ENCODE measurements at places on chromosomes 2 and 18. TPM values are rescaled to one million over a fixed set of nuclear protein-coding genes. Genes with fewer than 3 reads are reported as not detected.
A peak's percentile ranks its signal among the peaks of the same experiment; 100 is the strongest.

DNA sequence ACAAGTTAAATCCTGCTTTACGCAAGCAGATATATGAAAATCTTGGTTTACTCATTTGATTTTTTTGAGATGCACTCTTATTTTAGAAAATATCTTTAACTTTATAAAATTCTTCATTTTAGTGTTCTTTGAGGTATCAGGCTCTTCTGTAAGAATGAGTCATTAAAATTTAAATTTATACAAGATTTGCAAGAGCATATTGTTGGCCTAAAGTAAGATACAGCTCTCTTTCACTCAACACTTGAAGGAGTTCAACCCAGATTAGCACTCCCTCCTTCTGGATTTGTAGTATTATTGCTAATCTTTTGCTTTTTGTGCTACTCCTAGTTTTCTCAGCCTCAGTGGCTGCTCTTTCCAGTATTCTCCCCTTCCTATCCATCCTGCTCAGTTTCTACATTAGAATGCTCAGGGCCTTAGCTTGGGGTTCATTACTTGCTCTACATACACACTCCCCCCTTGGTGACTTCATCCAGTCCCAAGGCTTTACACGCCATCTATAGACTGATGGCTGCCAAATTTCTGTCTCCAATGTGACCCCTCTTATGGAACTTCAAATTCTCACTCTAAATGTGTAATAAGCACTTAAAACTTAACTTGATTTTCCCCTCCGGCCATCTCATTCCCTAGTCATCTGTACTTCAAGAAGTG is 425.3 kb upstream of the FANCL start:
- DNase-seq, result no peak

The LONRF2 gene
- total RNA-seq, result 2.8 TPM

The MRPS5 gene
- total RNA-seq, result 52.0 TPM

DNA sequence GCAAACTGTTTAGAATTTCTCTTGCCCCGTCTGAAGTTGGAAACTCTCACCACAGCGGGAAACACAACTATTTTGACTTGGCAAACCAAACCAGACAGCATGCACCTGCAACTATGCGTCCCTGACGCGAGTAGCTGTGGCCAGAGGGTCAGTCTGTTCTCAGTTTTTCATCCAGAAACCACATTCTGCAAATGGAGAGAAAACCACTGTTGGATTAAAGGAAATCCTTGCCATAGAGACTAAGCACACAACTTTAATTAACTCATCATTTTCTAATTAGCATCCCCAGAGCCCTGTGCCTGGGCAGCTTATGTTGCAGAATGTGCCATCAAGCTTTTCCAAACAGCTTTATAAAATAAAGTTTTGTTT is 415.7 kb upstream of the TCF4 start:
- DNase-seq, result peak; percentile 20

The ESPNL gene
- 0.69 TPM for total RNA-seq

The CHST10 gene
- total RNA-seq, result 6.8 TPM

DNA sequence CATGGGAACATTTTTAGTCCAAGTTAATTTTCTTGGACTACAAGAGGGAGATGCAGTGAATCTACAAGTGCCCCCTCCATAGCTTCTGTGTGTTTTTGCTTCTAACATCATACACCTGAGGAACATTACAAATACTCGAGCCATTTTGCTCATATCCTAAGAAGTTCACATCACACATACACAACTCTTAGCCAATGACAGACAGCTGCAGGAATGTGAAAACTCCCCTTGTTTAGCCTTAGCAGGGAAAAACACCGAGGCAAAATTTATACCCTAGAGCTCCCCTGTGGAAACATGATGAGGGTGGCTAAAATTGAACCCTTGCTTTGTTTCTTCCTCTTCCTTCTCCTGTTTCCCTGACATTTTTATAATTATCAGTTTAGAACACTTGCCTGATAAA is 928.3 kb upstream of the NRXN1 start:
- DNase-seq, result no peak

- DNase-seq, result no peak
Observed at GRCh38 chr2:135311268-135311667, 219.8 kb downstream of the ZRANB3 start.

DNA sequence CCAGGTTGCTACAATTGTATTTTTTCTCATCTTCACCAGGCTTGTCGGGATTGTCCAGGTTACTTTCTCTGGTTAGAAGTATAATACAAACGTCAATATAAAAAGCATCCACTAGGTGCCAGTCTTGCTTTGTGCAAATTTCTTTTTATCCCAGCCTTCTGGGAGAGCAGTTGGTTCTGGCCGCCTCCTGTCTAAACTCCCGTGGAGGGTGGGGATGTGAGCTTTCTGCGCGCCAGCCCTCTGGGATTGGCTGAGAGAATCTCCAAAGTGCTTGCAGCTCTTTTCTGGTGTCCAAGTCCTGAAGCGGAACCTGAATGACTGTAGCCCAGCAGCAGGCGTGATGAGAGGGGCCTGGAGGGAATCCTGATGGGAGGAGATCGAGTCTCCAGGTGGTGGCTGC is 22.4 kb upstream of the TOGARAM2 start:
- DNase-seq, result peak; percentile 37

The LYPD6 gene
- total RNA-seq, result 5.1 TPM

The AQP12B gene
- total RNA-seq, result not detected

- no peak for DNase-seq
Observed at GRCh38 chr18:30175061-30175574, 867.4 kb downstream of the DSC3 start.
